ENCODE measurements at places on chromosomes 4 and X. TPM values are rescaled to one million over a fixed set of nuclear protein-coding genes. Genes with fewer than 3 reads are reported as not detected.
A peak's percentile ranks its signal among the peaks of the same experiment; 100 is the strongest.

GRCh38 chr4:34845926-34846325, 1398.4 kb downstream of the ARAP2 start:
- no peak for ATAC-seq

DNA sequence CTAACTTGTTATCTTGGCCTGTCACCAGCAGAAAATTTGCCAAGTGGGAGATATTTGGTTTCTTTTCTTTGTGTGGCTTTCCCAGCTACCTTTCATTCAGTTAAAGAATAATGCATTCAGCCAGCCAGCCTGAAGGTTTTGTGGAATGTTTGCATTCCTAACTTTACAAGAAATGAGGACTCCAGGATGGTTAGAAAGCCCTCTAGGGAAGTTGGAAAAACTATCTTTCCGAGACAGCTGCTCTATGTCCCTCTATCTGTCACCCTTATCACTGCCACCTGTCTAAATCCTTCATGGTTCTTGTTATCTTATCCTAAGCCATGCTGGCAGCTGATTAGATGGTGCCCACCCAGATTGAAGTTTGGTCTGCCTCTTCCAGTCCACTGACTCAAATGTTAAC, 384.2 kb downstream of the SH3BGRL start:
- ATAC-seq = no peak

- ATAC-seq = peak; percentile 30
Measured at GRCh38 chr4:140374130-140374477, 658 bp downstream of the SCOC start.

DNA sequence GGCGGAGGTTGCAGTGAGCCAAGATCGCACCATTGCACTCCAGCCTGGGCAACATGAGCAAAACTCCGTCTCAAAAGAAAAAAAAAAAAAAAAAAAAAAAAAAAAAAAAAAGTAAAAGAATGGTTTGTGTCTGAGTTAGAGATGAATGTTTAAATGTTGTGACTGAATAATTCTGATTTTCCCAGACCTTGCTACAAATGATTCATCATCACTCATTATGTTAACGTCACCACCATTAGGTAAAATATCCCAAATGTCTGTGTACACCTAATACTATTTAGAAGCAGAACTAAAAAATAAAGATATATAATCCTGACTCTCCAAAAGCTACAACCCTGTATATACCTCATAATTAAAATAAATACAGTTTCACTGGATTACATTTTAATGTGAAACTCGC, 70.8 kb downstream of the HHIP start:
- no peak for ATAC-seq

DNA sequence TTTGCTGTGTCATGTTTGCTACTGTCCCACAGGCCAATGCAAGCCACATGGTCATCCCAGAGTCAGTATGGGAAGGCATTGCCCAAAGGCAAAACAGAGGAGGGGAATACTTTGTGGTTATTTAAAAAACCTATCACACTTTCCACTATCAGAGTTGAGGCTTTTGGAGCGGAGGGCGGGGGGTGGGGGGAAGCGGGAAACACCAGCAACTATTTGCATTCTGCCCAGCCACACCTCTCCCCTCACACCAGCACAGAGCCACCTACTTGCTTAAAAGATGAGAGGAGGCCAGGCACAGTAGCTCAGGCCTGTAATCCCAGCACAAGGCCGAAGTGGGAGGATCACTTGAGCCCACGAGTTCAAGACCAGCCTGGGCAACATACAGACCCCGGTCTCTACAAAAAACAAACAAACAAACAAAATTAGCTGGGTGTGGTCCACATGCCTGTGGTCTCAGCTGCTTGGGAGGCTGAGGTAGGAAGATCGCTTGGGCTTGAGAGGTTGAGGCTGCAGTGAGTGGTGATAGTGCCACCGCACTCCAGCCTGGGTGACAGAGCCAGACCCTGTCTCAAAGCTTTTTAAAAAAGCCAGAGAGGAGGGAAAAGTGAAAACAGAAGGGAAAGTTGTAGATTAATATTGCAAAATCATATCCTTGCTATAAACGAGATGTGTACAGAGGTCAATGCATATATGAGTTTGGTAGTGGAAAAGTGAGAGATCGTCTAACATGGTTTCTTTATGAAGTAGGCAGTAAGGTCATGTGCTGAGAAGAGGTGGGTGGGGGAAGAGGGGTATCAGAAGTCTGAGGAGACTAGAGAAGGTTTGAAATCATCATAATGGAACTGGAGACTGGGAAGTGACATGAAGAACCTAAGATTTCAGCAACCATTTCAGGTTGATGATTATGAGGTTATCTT, 1.9 kb upstream of the CHST7 start:
- no peak for ATAC-seq

- ATAC-seq = peak; percentile 100
Measured at GRCh38 chr4:92599044-92599443, 295.3 kb downstream of the GRID2 start.

- ATAC-seq = peak; percentile 62
Measured at GRCh38 chr4:185307136-185307950, 88.4 kb downstream of the LRP2BP start.

DNA sequence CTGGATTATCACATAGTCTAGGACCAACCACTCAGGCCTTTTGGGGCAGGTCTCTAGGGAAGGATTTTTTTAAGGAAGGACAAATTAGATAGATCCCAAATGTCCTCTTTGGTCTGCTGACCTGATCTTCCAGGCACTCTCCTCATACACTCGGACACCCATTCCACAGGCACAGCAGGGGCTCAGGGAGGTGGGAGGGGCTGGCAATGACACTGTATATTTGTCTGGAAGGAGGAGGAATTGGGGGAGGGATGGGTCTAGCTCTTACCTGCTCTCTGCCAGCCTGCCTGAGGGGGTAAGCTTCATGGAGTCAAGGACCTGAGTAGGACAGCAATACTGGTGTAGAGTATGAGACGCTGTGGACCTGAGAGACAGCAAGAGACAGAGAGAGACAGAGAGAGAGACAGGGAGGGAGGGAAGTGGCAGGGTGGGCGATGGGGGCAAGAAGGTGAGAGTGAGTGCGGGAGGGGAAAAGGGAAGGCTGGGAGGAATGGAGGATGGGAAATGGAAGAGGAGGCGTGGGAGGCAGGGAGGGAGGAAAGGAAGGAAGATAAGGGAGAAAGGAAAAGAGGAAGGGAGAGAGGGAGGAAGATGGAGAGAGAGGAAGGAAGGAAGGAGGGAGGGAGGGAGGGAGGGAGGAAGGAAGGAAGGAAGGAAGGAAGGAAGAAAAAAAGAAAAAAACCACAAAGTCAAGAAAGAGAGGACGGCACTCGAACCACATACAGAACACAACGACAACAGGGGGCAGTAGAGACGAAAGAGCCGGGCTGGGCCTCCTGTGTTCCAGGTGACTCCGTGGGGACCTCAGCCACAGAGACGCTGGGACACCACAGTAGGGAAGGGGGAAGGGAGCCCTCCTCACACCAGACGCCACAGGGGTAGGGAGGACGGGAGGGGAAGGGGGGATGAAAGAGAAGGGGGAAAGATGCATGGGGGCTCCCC, 1.8 kb downstream of the IQSEC2 start:
- ATAC-seq = peak; percentile 15

- ATAC-seq = no peak
Measured at GRCh38 chr4:56408978-56409377, 21.7 kb upstream of the AASDH start.

DNA sequence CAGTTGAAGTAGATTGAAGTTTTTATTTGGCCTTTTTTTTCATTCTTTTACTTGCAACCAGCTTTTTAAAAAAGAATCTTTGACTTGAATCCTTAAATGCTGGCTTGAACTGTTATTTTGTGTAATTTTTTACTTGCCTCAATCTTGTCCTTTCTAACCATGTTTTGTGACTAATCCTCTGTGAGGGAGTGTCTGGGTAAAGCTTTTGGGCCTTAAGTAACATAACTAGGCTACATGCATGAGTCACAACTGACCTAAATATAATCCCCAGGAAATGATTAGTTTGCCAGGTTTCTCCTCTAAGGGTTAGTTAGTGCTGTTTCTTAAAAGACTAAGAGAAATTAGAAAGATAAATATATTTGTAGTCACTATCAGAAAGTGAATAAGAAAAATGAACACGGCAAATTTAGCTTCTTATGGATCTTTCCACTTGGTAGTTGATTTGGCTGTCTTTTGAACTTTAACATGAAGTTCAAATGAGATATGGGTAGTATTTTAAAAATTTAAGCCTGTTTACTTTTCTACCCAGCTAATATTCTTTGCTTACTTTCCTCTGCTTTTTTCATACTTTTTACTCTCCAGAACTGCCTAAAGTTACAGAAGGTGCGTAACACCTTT, 13.0 kb downstream of the EXOC1 start:
- ATAC-seq = peak; percentile 98

- no peak for ATAC-seq
Measured at GRCh38 chr4:26139310-26139924, 181.4 kb upstream of the RBPJ start.

DNA sequence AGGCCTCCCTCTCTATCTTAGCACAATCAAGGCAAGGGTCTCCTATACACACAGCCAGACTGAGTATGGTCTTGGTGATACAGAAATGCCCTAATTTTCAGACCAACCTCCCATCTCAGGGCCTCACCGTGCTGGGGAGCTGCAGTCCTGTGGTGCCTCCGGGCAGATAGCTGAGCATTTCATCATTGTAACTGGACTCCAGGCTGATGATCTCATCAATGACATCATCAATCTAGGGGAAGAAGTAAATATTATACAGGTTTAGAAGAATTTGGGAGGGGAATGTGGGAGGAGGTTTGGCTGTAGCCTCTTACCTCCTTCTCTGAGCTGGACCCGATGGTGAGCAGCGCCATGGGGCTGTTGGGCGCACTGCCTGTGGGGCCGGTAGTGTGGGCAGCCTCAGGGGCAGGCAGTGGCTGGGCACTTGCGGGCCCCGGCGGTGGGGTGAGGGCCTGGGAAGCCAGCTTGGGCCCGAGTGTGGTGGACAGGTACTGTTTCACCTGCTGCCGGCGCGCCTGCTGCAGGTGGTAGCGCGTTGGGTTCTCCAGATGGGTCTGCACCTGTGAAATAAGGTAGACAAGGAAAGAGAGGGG, 5.2 kb downstream of the TFE3 start:
- no peak for ATAC-seq

DNA sequence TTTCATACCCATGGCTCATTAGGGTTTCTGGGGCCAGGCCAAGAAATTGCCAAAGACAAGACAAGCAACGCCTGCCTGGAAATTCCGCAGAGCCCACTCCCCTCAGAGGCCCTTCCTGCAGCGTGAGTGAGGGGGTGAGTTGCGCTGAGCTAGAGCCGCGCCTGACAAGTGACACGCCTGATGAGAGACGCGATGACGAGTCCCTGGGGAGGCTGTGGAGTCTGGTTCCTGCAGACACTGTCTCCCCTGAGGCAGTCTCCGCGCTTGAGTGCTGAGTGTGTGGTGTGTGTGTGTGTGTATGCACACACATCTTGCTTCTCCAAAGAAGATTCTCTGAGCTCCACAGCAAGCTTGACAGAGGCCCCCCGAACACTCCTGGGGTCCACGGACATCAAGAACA, 269.8 kb downstream of the BCOR start:
- peak; percentile 40 for ATAC-seq

- no peak for ATAC-seq
Measured at GRCh38 chr4:126241634-126242033, 926.9 kb downstream of the FAT4 start.

- no peak for ATAC-seq
Measured at GRCh38 chr4:82988323-82988832, 22.2 kb downstream of the LIN54 start.

GRCh38 chr4:113905301-113905700, 74.1 kb downstream of the ARSJ start:
- no peak for ATAC-seq

DNA sequence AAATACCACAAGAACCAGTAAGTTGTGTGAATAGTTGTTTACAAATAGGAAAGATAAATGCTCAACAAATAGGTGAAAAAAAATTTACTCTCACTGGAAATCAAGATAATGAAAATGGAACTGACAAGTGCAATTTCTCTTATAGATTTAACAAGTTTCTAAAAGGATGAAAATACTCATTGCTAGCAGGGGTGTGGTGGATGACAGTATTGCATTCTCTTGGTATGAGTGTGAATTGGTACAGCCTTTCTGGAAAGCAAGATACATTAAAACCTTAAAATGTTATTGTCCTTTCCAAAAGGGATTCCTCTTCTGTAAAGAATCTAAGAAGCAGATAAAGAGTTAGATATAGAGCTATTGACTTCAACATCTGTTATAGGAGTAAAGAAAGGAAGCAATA, 240.0 kb upstream of the RPS6KA3 start:
- ATAC-seq = no peak

DNA sequence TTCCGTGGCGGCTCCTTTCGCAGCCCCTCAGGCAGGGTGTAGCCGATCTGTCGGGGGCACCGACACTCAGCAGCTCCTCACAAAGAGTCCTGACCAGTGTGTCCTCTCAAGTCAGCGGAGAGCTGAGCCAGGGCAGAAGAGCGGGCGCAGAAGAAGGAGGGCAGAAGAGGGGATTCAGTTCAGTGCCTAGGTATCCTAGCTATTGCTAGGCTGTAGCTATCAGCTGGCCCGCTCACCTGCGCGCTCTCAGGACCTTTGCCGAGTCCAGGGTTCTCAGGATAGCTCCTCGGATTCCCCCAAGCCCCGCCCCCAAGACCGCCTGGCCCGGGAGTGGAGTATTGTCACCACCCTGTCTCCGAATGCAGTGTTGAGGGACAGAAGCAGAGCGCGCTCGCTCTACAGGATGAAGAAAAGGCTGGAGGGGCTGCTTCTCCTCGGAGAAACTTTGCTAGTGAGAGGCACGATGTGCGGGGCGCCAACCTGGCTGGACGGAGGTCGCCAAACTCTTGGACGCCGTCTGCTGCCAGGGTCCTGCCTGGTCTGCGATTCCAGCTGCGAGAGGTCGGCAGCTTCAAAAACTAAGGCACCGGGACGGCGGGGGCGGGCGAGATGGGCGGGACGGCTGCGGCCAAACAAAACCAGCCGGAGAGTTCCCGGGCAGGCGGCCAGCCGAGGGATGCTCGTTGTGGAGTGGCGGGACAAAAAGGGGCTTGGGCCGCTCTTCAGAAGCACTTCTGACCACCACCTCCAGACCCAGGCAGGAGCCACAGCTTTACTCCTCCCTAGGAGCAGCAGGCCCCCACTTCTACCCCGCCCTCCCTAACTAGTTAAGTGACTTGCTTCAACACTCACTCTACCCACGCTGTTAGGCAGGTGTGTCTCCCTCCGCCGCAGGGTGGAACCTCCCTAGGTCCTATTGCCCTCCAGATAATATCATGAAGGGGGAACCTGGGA, at the start of gene XKRX:
XKRX (minus strand) TSS at position 258 of the 954 bp plus-strand sequence. CDS start 613 bp downstream, outside the sequence.
- peak; percentile 90 for ATAC-seq

Gene STATH
- not detected for total RNA-seq

Gene JADE3
- 4.9 TPM for total RNA-seq

Gene ARHGAP6
- 0.56 TPM for total RNA-seq

Gene STX18
- 13.6 TPM for total RNA-seq

Gene VSIG1
- total RNA-seq = 0.48 TPM

Gene BMX
- total RNA-seq = 1.0 TPM

Gene SYP
- total RNA-seq = 0.36 TPM

Gene ADH1C
- total RNA-seq = 0.64 TPM

Gene TEX13B
- total RNA-seq = not detected

Gene ZNF674
- 3.6 TPM for total RNA-seq

Gene FAM90A26
- not detected for total RNA-seq

Measured in esophagus mucosa (tissue), 1 donor.